Fibroblast of upper back skin (primary cell): ENCODE measurements at places on chromosomes 1 and 21.

DNA sequence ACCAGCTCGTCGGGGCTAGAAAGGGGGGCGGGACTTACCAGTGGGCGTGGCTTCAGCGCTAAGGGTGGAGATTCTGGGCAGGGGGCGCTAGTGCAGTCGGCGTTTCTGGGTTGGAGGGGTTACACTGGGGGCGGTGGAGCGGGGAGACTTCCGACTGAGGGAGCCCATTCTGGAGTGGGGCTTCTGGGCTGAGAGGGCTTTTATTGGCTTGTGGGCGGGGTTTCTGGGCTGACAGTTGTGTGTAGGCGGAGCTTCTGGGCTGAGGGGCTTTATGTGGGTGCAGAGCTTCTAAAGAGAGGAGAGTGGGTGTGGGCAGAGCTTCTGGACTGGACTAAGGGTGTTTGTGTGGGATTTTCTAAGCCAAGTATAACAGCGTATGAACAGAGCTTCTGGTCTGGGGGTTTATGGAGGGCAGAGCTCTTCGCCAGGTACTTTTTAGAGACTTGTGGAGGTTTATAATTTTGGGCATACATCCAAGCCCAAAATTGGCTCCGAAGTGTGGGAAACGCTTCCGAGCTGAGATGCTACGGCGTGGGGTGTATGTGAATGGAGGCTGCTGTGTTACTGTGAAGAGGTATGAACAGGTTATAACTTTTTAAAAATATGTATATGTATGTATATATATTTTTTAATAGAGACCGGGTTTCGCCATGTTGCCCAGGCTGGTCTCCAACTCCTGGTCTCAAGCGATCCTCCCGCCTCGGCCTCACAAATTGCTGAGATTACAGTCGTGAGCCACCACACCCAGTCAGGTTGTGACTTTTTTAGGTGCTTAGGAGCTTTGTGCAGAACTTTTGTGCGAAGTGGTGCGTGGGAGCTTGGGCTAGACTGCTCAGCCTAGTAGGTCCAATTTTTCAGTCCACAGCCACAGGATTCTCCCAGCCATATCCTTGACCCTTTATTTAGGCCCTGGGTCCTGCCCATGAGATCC lies 825 bp downstream of the TMEM39B start:
- no peak for DNase-seq

- DNase-seq = no peak
Observed at GRCh38 chr1:182173808-182174512, 112.4 kb upstream of the ZNF648 start.

GRCh38 chr21:34707876-34708325 lies 39.1 kb downstream of the CLIC6 start:
- no peak for DNase-seq

DNA sequence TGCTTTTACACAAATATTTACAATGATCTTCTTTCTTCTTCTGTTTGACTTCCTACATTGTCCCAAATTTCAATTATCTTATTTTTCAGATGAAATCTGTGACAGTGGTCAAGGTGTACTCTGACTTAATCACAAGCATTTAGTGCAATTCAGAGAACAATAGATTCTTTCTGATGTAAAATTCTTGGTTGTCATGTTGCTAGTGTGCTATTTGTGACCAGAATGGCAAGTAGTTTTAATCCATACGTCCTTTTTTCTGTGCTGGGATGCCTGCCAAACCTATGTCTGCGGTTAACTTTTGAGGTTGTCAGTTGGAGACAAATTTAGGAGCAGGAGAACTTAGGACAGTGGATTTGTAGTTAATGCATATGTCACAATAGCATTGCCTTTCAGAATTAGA lies 31.0 kb downstream of the NCAM2 start:
- DNase-seq = peak; percentile 79

DNA sequence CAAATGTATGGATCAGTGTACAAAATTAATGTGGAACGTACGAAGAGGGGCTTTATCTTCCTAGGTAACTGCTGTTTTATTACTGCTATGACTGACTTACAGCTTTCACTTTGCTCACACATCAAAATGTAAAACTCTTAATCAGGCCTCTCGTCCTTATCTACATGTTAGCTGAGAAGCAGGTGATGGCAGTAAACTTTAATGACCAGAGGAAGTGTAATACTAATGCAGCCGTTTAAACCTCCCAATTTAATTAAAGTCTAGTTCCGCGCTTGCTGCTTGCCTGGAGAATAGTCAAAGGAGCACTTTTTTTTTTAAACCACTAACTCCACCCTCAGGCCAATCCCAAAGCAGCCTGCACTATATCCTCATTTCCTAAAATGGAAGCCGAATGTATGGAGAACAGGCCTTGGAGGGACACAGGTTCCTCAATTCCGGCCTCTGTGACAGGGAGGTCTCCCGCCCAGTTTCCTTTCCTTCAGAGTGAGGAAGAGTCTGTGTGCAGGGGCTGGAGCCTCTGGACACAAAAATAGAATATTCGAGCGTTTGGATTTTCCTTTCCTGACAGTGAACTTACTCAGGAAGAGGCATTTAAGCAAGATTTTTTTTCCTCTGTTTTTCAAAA lies 36.7 kb upstream of the RASAL2 start:
- DNase-seq = peak; percentile 40

GRCh38 chr21:14977814-14978213 lies 87.0 kb downstream of the NRIP1 start:
- no peak for DNase-seq

GRCh38 chr1:45328680-45329079 lies 2.0 kb downstream of the HPDL start:
- DNase-seq = no peak

DNA sequence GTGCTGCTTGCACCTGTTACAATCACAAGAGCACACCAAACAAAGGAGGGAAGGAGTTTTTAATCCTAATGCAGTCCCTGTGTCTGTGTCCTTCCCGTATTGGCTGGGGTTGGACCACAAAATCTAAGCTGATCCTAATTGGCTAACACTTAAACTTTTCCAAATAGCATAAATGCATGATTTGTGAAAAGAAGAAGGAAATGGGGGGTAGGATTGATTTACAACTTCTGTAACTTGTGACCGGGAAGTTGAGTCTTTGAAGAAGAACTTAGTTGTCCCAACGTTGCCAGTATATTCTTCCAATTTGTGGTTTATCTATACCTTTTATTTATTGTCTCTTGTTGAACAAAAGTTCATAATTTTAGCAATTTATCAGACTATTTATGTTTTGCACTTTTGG lies 11.8 kb upstream of the IPP start:
- no peak for DNase-seq

- no peak for DNase-seq
Observed at GRCh38 chr1:184891440-184891839, 82.9 kb downstream of the NIBAN1 start.

- peak; percentile 91 for DNase-seq
Observed at GRCh38 chr1:89274411-89274857, 1.8 kb upstream of the GBP5 start.

DNA sequence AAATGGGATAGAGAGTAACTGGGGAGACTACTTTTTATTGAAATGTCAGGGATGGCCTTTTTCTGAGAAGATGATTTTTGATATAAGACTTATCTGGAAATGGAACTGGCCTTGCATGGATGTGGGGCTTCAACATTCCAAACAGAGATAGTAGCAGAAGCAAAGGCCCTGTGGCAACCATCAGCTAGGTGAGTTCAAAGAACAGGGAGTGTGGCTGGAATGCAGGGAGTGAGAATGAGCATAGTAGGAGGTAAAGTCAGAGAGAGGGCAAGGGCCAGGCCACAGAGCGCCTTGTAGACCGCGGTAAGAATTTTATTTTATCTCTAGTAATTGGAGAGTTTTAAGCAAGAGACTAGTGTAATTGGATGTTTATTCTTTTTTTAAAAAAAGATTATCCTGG lies 227.0 kb upstream of the B3GALT2 start:
- no peak for DNase-seq

GRCh38 chr1:114310695-114311271 lies 157.1 kb upstream of the SYT6 start:
- DNase-seq = peak; percentile 99

GRCh38 chr1:49358036-49358435 lies 581.3 kb upstream of the BEND5 start:
- no peak for DNase-seq

DNA sequence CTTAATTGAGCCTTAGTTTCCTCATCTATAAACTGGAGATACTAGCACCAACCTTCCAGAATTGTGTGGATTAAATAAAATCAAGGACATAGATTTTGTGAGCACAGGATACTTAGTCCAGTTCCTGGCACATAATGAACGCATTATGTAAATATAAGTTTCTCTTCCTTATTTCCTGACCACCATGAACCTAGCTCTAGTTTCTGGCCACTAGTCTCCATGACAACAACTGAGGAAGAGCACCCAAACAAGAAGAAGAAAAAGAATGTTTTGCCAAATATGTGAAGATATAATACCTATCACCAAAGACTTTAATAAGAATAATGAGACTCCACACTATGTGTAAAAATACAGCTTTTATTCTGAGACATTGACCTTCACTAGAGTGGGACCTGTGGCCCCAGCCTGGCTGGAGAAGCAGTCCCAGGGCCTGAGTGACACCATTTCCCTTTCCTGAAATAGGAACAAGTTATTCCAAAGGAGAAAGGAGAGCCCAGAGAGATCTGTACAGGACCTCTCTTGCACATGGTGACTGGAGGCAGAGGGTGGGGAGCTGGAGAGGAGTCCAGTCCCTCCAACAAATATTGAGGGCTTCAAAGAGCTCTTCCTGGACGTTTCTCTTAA lies 940 bp upstream of the USF1 start:
- DNase-seq = no peak

GRCh38 chr1:195591917-195592672 lies 1016.1 kb downstream of the KCNT2 start:
- DNase-seq = peak; percentile 94

DNA sequence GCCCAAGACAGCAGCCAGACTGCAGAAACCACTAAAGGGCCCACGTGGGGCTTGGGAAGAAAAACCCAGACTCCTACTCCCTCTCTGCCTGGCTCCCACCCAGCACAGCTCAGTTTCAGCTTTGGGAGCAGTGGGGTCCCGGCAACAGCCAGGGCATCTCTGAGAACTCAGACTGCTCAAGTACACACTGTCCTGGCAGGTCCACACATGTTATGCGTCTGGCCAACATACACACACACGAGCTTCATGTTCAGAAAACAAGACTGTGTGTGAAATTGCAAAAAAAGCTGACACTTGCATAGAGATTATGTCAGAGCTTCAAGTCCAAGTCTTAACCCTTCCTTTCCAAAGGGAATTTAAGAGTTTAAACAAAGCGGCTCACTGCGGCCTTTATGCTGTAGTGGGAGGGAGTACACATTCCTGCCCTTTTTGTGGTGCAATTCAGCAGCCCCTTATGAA lies 136.6 kb upstream of the CD34 start:
- DNase-seq = peak; percentile 30

DNA sequence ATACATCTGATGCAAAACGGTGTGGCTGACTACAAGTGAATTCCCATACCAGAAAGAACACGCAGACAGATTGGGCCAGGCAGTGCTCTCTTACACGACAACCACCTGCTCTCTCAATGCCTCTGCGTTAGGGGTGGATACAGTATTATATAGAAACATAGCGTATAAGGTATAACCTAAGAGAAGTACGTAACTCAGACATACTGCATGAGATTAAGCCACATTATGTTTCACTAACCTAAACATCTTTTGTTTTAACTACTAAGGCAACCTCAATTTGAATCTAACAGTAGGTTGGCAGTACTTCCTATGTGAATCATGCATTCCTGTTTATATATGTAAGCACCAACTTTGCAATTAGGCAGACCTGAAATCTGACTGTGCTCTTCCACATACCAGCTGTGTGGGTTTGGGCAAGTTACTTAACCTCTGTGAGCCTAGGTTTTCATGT lies 58.1 kb upstream of the COA6 start:
- no peak for DNase-seq

- no peak for DNase-seq
Observed at GRCh38 chr1:43319766-43320165, 17.9 kb upstream of the MPL start.

DNA sequence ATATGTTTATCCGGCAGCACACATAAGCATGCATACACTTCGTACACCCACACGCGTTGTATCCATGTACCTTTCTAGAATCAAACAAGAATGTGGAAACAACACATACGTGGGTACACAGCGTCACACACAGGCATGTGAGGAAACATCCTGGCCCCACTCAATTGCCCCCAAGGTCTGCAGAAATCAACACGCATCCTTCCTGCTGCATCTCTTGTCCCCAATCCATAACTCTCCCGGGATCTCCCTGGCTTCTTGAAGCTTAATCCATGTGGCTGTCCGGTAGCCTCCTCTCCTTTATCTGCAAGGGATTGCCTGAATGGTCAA lies 5.5 kb upstream of the TBX15 start:
- DNase-seq = no peak

DNA sequence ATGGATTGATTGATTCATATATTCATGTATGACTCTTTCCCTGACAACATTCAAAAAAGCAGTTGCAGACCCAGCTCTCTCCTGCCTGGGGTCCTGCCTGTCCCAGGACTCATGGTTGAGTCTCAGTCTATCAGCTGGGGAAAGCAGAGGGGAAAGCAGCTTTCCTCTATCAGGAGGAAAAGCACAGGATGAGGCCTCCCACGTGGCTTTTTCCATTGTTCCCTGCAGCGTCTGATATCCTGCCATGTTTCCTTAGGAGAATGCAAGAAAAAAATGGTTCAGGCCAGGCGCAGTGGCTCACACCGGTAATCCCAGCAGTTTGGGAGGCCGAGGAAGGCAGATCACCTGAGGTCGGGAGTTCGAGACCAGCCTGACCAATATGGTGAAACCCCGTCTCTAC lies 133.0 kb upstream of the VAMP3 start:
- DNase-seq = no peak

DNA sequence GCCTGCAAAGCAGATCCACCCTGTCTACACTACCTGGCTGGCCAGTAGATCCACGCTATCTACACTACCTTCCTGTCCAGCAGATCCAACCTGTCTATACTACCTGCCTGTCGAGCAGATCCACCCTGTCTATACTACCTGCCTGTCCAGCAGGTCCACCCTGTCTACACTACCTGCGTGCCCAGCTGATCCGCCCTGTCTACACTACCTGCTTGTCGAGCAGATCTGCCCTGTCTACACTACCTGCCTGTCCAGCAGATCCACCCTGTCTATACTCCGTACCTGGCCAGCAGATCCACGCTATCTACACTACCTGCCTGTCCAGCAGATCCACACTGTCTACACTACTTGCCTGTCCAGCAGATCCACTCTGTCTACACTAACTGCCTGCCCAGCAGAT lies 102.8 kb upstream of the SAMD11 start:
- no peak for DNase-seq

- DNase-seq = no peak
Observed at GRCh38 chr1:90720145-90720636, 3.1 kb upstream of the BARHL2 start.
